ENCODE measurements at places on chromosomes 12 and 14.
A peak's percentile ranks its signal among the peaks of the same experiment; 100 is the strongest.

DNA sequence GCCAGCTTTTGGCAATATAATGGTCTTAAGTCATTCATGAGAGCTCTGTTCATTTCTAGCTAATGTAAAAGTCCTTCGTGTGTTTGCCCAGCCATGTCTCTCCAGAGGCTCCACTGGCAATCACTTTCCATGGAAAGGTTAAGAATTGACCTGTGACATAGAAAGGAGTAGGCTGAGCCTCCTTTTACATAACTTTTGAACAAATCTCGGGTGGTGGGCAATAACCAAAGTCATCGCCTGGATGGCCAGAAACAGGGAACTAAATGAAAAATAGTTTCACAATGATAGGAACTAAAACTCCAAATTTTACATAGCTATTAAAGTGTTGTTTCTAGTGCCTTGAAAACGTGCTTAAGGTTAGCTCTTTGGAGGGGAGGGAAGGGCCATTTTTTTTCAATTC lies 6.5 kb downstream of the BHLHE41 start:
- DNase-seq, result no peak

- no peak for DNase-seq
Observed at GRCh38 chr12:108819920-108820706, 37.3 kb downstream of the SSH1 start.

- no peak for DNase-seq
Observed at GRCh38 chr14:48504921-48505320, 829.5 kb upstream of the MDGA2 start.

- peak; percentile 91 for DNase-seq
Observed at GRCh38 chr12:27179400-27180214, 64.5 kb upstream of the STK38L start.

DNA sequence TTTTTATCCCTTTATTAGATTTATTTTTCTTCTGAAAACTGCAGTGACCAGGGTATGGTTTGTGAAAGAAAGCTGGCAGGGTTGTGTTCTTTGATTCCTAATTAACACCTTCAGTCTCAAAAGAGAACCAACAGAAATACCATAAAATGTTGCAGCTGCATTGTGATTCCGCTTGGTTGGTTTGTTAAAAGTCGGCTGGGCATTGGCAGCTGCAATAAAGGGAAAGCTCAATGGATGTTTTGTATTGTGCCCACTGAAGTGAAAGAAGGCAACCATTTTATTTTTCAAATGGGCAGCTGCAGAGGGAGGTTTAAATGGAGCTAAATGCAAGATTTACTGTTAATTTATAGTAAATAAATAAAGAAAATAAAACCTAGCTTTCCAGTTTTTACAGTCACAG lies 16.7 kb downstream of the LGR5 start:
- DNase-seq, result no peak
